ENCODE measurements at places on chromosomes 3 and 15.

- no peak for DNase-seq
Observed at GRCh38 chr3:125166599-125167136, 45.9 kb downstream of the SLC12A8 start.

GRCh38 chr3:187975561-187976364 is 178.2 kb upstream of the LPP start:
- no peak for DNase-seq

DNA sequence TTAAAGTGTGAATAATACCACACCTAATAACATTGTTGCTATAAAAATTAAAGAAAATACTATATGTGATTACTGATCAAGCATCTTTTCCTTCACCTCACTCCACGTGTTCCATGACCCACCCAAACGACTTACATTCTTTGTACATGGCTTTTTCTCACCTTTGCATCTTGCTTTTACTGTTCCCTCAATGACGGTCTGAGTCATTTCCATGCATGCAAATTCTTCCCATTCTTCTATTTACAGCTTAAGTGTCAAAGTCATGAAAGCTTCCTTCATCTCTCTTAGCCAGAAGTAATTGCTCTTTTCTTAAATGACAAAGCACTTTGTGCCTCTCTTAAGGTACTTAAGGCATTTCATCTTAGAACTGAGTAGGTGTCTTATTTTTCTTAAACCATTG is 64.0 kb downstream of the GREM1 start:
- no peak for DNase-seq

GRCh38 chr3:260898-261297 is 64.3 kb downstream of the CHL1 start:
- DNase-seq = no peak

- no peak for DNase-seq
Observed at GRCh38 chr3:130941793-130942192, 47.9 kb downstream of the ATP2C1 start.

- DNase-seq = no peak
Observed at GRCh38 chr3:69085833-69086722, 1.3 kb downstream of the ARL6IP5 start.

GRCh38 chr3:11335056-11335608 is 62.9 kb downstream of the ATG7 start:
- DNase-seq = no peak

GRCh38 chr15:43911235-43911781 is 84.5 kb downstream of the WDR76 start:
- no peak for DNase-seq

DNA sequence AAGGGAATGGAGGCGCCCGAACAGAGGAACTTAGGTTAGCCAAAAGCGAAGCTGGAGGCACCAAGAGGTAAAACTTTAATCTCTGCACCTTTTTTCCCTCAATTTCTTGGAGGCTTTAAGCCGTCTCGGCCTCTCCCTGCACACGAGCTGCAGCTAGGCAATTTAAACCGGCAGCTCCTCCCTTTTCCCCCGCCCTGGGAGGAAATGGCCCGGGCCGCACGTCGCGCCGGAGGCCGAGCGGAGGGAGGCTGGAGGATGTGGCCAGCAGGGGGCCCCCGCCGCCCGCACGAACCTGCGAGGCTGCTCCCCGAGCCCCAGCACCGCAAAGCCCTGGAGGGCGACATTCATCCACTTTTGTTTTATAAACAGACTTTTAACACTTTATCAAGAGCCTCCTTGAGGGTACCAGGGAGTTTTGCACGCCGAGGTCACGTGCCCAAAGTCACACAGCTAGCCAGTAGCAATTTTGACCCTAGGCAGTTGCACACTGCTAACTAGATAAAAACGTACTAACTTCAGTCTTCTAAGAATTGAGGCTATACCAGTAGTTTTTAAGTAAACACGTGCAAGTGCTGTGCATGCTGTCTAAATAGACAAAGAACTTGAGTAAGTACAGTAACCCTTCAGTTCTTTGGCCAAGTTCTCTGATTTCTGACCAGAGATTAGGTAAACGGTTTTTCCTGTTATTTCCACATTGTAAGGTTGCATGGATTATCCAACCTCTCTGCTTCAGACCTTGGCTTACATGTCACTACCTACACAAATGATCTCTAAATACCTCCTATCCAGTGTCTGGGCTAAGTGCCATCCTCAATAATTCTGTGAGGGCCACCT is 668 bp upstream of the XXYLT1 start:
- DNase-seq = peak; percentile 65

DNA sequence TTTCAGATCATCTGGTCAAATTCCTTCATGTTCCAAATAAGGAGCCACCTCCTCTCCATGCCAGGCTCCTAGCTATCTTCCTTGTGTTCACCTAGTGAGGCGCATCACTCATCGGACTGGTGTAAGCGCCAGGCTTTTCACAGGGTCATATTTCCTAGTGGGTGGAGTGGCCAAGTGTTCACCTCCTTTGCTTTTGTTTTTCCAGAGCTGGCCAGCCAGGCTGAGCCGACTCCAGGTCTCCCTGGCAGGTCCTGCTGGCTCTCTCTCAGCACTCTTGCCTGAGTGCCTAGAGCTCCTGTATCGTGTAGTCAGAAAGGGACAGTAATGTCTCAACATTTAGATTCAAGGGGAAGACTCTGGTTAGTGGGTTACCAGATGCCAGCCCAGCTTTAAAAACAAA is 31.0 kb downstream of the HEG1 start:
- DNase-seq = no peak

- DNase-seq = no peak
Observed at GRCh38 chr15:58043192-58043903, 22.2 kb downstream of the ALDH1A2 start.

GRCh38 chr3:181329024-181329423 is 339.5 kb upstream of the DNAJC19 start:
- no peak for DNase-seq

DNA sequence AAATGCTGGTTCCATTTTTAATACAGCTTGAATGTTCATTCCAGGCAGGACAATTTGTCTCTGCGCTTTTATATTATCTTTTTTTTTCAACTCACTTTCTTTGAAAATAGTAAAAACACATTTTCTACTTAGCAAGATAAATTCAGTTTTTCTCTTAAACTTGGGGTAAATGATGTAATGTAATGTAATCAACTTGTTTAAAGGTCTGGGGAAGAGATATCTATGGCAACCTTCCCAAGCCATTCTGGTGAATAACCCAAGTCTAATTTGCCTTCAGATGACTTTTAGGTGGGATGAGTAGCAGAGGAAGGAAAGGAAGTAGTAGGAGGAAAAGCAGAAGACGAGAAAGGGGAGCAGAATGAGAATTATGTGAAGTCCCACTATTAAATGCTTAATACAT is 335.1 kb downstream of the SV2B start:
- DNase-seq = no peak

DNA sequence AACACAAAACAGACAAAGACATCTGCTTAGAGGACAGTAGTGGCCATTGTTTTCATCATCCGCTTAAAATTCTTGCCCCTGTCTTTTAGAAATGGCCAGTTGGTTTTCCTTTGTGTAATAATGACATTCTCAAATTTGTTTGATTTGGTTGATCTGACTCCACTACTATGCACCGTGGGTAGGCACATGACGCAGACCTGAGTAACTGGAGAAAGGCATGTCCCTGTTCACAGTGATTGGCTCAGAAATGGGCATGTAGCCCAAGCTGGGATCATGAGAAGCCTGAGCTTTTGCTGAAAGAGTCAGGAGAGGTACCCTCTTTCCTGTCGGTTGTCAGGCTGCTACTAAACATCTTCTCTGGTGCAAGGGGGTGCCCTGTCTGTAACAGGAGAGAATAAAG is 36.6 kb upstream of the MAGI1 start:
- DNase-seq = no peak

- peak; percentile 59 for DNase-seq
Observed at GRCh38 chr15:101433396-101433795, 56.1 kb downstream of the PCSK6 start.

DNA sequence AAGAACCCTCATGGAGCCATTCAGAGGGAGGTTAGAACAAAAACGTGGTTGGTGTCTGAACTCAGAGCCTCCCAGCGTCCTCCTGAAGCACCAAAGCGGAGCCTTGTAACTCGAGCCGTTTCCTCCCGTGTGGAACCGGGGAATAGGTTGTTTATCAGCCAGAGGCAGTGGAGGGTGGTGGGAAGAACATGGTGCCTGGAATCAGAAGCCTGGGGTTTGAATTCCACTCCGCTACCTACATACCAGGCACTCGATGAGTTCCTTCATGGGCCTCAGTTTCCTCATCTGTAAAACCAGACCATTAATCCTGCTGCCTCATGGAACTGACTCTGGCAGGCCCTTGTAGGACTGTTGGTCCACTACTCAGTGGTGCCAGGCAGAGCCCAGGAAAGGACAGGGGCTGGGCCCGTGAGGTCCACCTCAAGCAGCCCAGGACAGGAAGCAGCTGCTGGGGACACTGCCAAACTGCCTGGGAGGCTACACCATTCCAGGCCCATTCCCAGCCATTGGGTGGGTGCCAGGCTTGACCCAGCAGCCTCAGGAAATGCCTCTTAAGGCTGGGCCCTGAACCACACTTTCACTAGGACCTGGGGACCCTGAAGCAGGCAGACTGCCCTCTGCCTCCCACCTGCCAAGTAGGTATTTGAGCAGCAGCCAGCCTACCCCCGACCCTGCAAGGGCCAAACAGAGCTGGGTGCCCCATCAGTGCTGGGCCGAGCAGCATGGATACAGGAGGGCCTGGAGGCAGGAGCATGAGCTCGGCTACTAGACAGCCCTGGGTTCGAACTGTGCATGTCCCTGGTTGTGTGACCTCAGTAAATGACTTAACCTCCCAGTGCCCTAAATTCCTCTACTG is 33.4 kb downstream of the PRKCD start:
- no peak for DNase-seq

DNA sequence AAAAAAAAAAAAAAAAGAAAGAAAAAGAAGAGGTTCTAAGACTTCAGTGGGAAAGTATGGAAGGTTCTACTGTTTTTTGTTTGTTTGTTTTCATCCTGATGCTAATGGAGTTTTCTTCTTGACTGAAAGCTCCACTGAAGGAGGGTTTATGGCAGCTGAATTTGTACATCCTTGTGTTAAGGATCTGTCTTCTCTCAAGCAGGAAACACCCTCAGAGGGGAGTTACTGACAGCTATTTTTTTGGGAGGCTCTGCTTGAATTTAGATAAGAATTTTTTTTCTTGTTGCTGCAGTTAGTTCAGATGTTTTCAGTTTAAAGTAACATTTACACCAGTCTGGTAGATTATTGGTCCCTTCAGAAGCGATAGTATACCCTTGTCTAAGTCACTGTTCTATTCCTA is 325.3 kb downstream of the ROBO2 start:
- DNase-seq = no peak

DNA sequence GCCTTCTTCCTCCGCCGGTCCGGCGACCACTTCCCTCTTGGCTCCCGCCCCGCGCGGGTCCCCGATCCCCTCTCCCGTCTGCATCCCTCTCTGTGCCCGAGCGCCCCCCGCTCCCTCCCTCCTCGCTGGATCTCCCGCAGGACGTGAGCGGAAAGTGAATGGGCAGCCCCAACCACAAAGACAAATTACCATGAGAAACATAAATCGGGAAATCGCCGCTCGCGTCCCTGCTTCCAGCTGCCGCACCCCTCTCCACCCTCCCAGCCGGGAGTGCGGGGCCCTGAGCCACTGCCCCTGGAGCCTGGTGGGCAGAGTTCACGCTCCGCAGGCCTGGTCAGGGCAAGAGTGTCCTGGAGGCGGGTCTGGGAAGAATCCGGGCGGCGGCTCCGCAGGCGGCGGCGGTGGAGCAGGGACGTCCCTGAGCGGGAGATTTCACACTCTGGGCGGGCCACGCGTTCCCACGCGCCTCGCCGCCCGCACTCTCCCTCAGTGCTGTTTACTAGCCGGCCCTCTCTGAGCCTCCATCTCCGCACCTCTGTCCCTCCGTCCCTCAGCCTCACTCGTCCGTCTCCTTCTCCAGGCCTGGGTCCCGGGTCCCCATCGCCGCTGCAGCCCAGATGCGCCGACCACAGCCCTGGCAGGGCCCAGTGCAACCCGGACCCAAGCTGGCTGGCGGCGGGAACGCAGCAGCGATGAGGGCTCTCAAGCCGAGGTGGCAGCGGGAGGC is 835 bp downstream of the SEMA5B start:
- peak; percentile 87 for DNase-seq

GRCh38 chr3:39068556-39068955 is 16.7 kb downstream of the WDR48 start:
- DNase-seq = no peak

- no peak for DNase-seq
Observed at GRCh38 chr3:173529062-173529711, 131.6 kb downstream of the NLGN1 start.

DNA sequence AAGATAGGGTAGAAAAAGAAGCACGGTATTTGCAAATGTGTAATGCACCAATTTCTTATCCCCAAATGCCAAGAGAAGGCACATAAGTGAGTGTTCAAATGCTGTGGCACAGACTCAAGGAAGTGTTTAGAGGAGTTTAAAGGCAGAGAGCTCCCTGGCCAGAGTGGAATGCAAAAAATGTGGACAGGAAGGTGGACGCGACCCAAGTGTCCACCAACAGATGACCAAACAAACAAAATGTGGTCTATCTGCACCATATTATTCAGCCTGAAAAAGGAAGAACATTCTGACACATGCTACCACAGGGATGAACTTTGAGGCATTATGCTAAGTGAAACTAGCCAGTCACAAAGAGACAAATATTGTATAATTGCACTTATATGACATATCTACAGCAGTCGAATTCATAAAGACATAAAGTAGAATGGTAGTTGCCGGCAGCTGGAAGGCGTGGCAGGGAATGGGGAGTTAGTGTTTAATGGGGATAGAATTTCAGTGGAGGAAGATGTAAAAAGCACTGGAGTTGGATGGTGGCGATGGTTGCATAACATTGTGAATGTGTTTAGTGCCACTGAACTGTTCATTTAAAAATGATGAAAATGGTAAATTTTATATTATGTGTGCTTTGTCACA is 126.6 kb downstream of the SRGAP3 start:
- DNase-seq = no peak

DNA sequence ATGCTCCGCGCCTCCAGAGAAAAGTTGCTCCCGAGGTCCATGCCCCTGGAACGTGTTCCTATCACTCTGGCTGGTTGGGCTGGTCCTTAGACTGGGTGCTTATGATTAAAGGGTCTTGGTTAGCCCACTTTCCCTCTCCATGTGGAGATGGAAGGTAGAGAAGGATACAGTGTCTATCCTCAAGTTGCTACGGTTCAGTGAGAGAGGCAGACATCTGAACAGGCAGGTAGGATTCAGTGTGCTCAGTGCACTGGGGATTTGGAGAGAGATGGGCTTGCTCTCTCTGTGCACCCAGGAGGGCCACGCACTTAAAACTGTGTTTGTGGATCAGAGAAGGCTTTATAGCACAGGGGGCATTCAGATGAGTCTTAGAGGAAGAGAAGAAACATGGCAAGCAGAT is 63.0 kb downstream of the RPL39L start:
- DNase-seq = no peak

DNA sequence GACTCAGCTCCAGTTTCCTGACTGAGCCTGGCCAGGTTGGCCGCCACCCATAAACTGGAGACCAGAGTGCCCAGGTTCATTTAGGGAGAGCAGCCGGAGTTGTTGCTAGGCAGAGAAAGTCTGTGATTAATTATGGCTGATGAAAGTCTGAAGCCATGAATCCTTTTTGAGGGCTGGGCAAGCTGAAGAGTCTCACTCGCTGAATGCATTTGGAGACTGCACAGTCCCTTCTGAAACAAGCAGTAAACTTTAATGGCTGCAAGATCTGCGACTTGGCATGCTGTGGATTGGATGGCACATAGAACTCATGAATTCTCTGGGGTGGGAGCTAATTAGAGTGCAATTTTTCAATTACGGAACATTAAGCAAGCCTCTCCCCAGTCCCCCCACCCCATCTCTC is 282.1 kb downstream of the RPLP1 start:
- no peak for DNase-seq
